ENCODE measurements at places on chromosomes 6 and 20.

DNA sequence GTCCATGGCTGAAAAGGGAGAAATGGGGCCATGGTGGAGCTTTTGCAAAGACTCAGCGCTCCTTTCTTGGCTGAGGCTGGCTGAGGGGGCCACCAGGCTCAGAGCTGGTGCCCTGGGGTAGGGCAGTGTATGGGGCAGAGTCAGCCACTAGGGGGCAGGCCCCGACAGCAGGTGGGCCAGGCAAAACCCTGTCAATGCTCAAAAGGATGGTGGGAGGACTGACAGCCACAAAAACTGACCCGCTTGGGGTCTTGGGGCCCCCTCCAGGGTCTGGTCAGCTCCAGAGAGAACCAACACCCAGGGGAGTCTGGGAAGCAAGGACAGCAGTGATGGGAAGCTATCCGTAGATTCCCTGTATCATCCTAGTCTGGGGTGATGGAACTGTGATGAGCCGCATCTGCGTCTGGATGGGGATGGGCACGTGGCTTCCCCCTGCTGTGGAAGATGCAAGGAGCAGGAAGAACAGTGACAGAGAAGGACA lies 306.9 kb downstream of the DHX35 start:
- no peak for DNase-seq

GRCh38 chr6:53209681-53210080 lies 61.0 kb upstream of the GCM1 start:
- no peak for DNase-seq

GRCh38 chr20:4916971-4917881 lies 84.1 kb downstream of the SLC23A2 start:
- no peak for DNase-seq

DNA sequence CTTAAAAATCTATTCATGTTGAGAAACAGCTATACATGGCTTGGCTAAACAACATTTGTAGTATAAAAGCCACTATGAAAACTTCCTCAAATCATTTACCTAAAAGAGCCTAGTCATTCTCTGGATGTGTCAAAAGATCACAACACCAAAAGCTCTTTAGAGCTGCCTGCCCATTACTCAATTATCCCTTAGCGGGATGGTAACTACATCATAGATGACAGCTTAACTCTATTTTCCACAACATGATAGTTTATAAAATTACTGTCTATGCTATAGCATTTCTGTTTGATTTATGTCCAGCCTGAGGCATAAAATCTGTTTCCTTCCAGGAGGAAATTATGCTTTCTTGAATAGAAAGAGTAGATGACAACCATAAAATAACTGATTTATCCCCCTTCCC lies 777.6 kb upstream of the HS3ST5 start:
- no peak for DNase-seq

DNA sequence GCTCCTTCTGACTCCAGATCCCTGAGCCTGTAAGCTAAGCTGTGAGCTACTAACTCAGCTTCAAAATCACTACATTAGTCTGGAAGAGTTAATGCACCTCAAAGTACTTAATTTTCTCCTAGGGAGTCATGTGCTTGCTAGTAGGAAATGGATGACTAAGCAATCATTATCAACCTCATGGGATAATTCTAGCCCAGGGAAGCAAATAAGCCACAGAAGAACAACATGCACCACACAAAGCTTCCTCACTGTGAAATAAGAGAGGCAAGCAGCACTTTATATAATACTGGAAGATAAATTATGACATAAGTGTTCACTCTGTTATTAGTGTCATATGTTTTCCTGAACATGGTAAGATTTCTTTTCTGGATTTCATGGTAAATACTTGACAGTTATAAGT lies 57.9 kb upstream of the RCAN2 start:
- no peak for DNase-seq

- no peak for DNase-seq
Observed at GRCh38 chr20:19802492-19803158, 44.6 kb downstream of the RIN2 start.

- no peak for DNase-seq
Observed at GRCh38 chr6:4802312-4802935, 26.2 kb downstream of the CDYL start.

- DNase-seq, result no peak
Observed at GRCh38 chr20:64138276-64138815, 25.9 kb upstream of the MYT1 start.

- no peak for DNase-seq
Observed at GRCh38 chr6:81979329-81979728, 226.8 kb upstream of the TENT5A start.

DNA sequence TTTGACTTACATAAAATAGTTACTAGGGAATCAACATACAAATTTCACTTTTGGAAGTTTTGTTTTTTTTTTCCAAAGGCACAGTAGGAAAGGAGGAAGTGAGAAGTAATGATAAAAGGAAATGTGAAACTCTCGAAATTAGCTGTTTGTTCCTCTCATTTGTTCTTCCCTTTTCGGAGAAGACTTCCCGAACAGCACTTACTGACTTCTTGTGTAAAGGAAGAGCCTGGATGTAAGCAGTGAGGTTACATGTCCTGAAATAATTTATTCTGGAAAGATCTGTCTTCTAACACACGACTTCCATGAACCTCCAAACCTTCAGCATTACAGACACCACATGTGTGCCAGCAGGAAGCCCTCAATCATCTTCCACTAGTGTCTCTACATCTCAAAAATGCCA lies 59.1 kb downstream of the KIF16B start:
- no peak for DNase-seq

GRCh38 chr20:40255365-40255764 lies 433.7 kb downstream of the MAFB start:
- no peak for DNase-seq

- no peak for DNase-seq
Observed at GRCh38 chr6:42692137-42692911, 30.1 kb downstream of the PRPH2 start.

DNA sequence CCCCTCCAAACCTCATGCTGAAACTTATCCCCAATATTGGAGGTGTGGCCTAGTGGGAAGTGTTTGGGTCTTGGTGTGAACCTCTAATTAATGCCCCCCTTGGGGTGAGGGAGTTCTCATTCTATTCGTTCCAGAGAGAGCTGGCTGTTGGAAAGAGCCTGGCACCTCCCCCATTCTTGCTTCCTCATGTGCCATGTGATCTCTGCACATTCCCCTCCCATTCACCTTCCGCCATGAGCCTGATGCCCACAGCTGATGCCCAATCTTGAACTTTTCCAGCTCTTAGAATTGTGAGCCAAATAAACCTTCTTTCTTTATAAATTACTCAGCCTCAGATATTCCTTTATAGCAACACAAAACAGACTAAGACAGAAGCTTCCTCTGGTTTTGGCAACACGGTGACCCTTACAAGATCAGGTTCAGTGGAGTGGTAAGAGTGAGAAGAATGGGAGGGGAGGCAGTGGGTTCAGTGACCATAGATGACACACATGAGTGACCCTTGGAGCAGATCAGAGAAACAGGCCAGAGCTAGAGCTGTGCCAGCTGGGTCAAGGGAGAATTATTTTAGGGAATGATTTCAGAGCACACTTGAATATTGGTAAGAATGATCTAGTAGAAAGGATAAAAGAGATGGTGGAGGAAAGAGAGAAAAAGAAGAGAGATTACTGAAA lies 176.4 kb downstream of the LY86 start:
- DNase-seq, result no peak

DNA sequence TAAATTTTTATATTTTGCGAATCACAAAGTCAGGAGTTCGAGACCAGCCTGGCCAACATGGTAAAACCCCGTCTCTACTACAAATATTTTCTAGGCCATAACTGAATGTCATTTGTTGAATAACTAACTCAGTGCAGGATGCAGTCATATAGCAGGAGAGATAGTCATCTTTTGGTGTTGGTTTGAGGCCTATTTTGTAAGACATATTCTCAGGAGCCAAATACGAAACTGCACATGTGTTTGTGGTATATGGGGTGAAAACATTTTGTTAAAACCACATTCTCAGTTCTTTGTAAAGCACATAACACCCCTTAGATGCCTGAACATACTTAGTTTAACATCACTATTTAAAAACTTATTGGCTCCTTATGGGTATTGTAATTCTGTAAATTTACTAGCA lies 4.7 kb upstream of the ENPP5 start:
- DNase-seq, result no peak

- no peak for DNase-seq
Observed at GRCh38 chr6:149212892-149213801, 104.4 kb upstream of the TAB2 start.

GRCh38 chr6:79544939-79545450 lies 7.8 kb upstream of the LCA5 start:
- DNase-seq, result peak; percentile 97

DNA sequence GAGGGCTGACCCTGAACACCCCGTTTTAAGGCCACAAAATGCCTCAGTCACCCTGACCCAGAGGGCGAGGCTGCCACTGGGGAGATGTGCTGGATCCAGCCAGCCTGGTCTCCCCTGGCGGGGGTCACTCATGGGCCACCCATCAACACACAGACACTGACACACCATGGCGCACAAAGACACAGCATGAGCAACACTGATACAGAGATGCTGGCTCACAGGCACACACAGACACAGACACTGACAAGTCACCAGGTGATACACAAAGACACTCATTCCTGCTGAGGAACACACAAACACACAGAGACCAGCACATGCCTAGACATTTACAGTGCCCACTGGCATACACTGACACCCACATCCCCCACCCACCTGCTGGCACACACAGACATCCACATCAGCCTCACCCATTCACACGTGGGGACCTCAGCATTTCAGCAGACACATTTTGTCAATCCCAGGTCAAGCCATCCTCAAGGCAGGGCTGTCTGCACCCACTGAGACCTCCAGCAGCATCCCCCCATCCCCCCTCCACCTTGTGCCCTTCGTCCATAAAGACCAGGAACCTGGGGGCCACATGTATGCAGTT lies 63.4 kb downstream of the MDGA1 start:
- DNase-seq, result no peak

- DNase-seq, result no peak
Observed at GRCh38 chr6:35392773-35393672, 50.7 kb downstream of the PPARD start.

GRCh38 chr6:90256698-90257485 lies 39.8 kb downstream of the BACH2 start:
- no peak for DNase-seq

DNA sequence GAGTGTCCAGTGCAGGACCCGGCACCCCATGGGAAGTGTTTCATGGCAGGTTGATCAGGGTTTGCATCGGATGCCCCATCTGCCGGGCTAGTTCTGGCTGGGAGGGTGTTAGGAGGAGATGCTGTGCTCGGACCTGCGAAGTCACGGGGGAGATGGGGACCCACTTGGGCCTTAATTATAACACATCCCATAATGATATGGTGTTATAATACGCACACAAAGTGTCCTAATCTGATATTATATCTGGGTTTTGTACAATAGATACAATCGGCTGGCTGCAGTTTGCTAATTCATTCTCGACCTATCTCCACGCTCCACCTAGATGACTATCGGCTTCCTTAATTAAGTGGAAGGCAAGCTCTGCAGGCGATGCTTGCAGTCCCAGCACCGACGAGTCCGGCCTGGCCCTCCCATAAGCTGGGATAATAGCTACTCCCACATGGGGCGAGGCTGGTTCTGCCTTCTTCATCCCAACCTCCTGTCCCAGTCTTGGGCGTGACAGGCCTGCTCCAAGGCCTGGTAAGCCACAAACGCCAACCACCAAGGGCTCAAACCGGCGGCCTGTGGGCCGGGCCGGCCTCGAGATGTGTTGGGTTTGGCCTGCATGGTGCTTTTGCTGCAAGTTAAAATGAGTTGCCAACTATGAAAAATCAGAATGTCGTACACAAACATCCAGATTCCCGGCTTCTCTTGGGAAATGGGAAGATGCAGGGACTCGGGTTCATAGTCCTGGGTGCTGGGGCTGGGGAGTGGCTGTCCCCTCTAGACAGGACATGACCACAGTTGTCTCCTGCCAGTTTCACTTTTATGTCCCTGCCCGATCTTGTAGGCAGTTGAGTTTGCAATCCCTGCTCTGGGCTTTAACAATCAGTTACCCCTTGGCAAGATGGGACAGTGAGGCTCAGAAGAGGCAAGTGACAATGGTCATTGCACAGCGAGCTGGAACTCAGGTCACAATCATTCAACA lies 32.7 kb downstream of the CEBPB start:
- no peak for DNase-seq

- DNase-seq, result no peak
Observed at GRCh38 chr6:137107767-137108105, 63.0 kb upstream of the IL20RA start.

DNA sequence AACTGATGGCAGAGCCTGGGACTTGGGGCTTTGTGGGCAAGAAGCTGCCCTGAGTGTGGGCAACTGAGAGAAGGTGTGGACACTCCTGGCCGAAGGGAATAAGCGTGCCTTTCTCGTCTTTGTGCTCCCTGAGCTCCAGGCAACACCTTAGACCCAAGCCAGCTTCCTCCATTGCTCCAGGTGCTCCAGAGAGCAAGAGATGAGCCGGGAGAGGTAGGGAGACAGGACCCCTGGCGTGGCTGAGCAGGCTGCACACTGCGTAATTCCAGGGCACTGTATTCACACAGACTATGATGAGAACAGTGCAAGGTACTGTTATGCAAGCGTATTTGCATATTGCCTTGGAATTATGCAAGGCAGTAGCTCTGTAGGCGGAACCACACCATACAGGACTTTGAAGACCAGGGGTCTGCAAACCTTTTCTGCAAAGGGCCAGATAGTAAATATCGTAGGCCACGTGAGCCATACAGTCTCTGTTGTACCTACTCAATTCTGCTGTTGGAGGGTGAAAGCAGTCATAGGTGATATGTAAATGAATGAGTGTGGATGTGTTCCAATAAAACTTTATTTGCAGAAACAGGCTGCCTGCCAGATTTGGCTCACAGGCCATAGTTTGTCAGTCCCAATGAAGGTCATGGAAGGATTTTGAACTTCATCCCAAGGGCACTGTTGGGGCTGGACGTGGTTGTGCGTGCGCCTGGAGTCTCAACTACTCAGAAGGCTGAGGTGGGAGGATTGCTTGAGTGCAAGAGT lies 42.1 kb upstream of the FAM83D start:
- no peak for DNase-seq

DNA sequence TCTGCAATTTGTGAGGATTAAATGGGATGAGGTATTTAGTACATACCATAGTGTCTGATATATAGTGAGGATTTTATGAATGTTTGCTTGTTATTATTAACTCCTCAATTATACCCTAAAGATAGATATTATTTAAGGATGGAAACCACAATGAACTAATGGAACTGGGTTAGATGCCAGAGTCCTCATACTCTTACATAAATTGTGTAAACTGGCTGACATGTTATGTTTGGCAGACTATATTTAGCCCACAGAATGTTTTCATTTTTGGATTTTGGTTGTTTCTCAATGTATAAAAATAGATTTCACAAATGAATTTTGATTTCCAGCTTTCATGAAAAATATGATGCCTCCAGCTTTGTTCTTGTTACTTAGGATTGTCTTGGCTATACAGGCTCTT lies 37.6 kb downstream of the HTR1B start:
- DNase-seq, result no peak

GRCh38 chr6:47084610-47085009 lies 42.5 kb upstream of the ADGRF1 start:
- DNase-seq, result no peak

All from DMS79 treated with DMSO at 0.1 percent for 48 hours (cell line).